ENCODE measurements at places on chromosomes 7 and 10. TPM values are rescaled to one million over a fixed set of nuclear protein-coding genes. Genes with fewer than 3 reads are reported as not detected.
A peak's percentile ranks its signal among the peaks of the same experiment; 100 is the strongest.

GRCh38 chr10:98242823-98243222 is 25.2 kb downstream of the LOXL4 start:
- DNase-seq, result no peak

DNA sequence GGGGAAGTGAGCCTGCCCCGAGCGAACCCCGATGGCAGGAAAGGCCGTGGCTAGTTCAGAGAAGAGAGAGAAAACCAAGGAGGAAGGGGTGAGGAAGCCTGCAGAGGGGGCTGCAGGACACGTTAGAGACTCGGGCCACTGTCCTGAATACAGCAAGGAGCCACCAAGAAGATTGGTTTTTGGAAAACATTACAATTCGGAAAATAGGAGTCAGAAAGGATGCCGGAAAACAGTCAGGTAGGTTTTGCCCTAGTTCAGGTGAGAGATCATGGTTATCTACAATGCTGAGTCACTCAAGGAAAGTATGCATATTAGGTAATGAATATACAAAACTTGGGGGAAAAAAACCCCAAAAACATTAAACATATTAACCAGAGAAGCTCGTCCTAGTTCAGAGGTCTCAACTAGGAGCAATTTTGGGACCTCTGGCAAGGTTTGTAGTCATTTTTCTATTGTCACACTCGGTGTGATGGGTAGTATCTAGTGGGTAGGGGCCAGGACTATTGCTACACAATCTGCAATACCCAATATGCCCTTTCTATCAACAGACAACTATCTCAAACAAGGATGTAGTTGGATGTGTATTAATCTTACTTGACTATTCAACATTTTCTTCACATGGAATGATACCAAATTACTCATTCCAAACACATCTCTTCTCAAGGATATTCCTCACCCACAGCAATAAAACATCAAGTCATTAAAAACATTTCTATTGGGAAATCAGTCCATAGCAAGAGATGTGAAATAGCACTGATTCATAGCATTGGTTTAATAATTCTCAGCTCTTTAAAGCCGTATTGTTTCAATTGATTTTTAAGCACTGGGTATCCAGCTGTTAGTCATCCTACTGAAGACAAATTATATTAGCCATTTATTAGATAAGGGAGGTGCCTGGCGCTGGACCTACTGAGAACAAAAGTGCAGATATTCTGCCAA is 74.4 kb upstream of the RSU1 start:
- peak; percentile 49 for DNase-seq

DNA sequence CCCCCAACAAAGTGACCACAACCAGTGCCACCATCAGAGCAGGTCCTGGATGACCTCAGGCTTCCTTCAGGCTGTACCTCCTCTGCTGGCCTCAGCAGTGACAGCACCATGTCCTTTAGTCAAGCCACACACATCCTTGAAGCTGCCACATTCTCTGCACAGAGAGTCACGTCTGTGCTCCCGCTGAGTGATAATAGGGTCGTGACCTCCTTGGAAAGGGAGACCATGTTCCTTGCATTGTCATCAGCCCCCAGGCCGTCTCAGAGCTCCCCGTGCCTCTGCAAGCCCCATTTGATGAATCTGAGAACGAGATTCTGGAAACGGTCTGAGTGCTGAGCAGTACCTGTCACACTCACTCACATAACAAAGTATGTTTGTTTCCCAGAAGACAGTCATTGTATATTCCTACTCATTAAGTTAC is 106.5 kb upstream of the PRR15 start:
- DNase-seq, result peak; percentile 53

GRCh38 chr10:12950583-12951128 is 50.9 kb downstream of the CCDC3 start:
- no peak for DNase-seq

DNA sequence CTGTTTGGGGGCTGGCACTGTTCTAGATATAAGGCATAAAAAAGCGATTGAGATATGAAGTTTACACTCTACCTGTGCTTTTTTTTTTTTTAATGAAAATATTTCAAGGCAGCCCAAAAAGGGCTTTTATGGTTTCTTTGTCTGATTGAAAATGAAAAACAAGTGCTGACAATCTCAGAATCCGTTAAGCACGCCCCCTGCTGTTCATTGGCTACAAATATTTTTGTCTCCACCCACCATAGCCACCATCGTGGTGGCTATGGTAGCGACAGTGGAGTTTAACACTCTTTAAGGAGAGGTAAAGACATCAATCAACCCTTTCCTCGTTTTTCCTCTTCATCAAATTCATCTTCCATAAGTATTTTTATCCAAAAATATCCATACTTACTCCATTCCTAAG is 94.2 kb downstream of the CD36 start:
- peak; percentile 22 for DNase-seq

The CHRM2 gene
- not detected for total RNA-seq

Measured in glutamatergic neuron (in vitro differentiated cells).